ENCODE measurements at places on chromosomes 13 and 19. TPM values are rescaled to one million over a fixed set of nuclear protein-coding genes. Genes with fewer than 3 reads are reported as not detected.

The CD70 gene
- polyA plus RNA-seq = not detected

The FAM124A gene
- 5.9 TPM for polyA plus RNA-seq

The KLK15 gene
- polyA plus RNA-seq = not detected

The PSG3 gene
- polyA plus RNA-seq = not detected

The TTC9B gene
- 0.13 TPM for polyA plus RNA-seq

The SH2D3A gene
- polyA plus RNA-seq = 5.5 TPM

The SLC5A5 gene
- not detected for polyA plus RNA-seq

The SYNE4 gene
- polyA plus RNA-seq = 1.3 TPM

The TNNT1 gene
- not detected for polyA plus RNA-seq
